ENCODE measurements at places on chromosomes 13 and 19. TPM values are rescaled to one million over a fixed set of nuclear protein-coding genes. Genes with fewer than 3 reads are reported as not detected.

GRCh38 chr19:15652559-15653278 is 12.0 kb downstream of the CYP4F3 start:
- DNase-seq: no peak
- H3K27ac ChIP-seq: no peak overlapping the region
- peaks cover 5% of the 10 kb centered on the region for H3K27me3 ChIP-seq

DNA sequence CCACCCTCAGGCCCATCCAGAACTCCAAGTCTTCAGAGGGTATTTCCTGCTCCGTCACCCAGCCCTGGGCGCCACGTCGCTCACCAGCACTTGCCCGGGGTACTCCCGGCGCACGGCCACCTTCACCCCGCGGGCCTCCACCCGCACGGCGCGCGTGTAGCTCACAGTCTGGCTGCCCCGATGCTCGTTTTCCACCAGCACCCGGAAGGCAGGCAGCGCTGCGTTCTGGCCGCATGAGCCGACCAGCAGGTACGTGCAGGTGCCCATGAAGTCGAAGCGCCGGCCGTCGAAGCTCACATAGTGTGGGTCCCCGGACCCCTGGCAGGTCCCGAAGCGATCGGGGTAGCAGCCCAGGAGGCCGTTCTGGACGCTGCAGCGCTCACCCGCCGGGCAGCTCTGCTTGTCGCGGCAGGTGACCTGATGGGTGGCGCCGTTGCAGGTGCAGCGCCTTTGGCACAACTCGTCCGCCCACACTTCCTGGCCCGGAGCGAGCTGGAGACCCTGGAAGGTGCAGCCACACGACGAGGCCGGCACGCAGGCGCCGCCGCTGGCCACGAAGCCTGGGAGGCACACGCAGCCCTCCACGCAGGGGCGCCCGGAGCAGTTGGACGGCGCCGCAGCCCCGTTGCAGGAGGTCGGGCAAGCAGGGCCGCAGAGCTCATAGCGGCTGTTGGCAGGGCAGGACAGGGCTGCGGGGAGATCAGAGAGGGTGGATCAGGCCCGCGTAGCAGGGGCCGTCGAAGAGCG is 19.2 kb downstream of the FCGBP start:
- H3K4me3 ChIP-seq: no peak overlapping the region
- H3K27me3 ChIP-seq: no peaks in the 10 kb centered on the region
- H3K4me1 ChIP-seq: no peaks in the 10 kb centered on the region
- peaks cover 15% of the 10 kb centered on the region for H3K36me3 ChIP-seq
- no peak overlapping the region for H3K27ac ChIP-seq

DNA sequence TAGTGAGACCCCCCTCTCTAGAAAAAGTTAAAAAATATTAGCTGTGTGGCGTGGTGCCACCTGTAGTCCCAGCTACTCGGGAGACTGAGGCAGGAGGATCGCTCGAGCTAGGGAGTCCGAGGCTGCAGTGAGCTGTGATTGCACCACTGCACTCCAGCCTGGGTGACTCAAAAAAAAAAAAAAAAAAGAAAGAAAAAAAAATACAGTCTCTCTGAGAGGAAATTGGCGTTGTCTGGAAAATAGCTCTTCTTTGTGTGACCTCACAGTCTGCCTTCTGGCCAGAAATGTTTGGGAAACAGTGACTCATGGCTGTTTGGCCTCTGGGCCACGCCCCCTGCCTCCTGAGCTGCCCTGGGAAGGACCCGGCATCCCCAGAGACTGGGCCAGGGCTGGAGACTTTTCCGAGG is 10.7 kb downstream of the MARCHF2 start:
- no peaks in the 10 kb centered on the region for H3K4me1 ChIP-seq
- H3K27ac ChIP-seq: no peak overlapping the region
- H3K36me3 ChIP-seq: peaks cover 3% of the 10 kb centered on the region
- H3K27me3 ChIP-seq: no peaks in the 10 kb centered on the region
- DNase-seq: no peak

Gene SYT5
- total RNA-seq: 2.7 TPM

Measured in T-cell (primary cell).